NCI-H1930 (cell line): ENCODE measurements at places on chromosomes 4 and X.
A peak's percentile ranks its signal among the peaks of the same experiment; 100 is the strongest.

DNA sequence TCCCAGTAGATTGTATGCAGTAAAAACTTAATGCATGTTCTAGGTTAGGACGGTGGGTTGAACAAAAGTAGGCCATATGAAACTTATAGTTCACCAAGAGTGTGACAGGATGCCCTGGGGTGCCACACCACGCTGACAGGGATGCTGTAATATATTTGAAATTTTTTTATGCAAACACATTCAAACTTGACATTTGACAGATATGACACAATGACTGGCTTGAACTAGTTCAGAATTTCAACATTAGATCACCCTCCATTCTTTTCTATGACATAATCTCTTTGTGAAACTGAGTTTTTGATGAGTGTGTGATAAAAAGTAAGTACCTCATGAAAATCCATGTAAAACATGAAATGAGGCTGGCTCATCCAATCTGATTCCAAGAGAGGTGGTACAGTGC, 198.4 kb downstream of the PALLD start:
- DNase-seq, result no peak

GRCh38 chr4:151822331-151822730, 61.5 kb upstream of the GATB start:
- DNase-seq, result no peak

- no peak for DNase-seq
Measured at GRCh38 chrX:41921492-41922430, 1.6 kb downstream of the CASK start.

GRCh38 chrX:22300130-22300529, 27.4 kb downstream of the CBLL2 start:
- peak; percentile 31 for DNase-seq

- DNase-seq, result no peak
Measured at GRCh38 chr4:8582436-8582835, 2.2 kb downstream of the GPR78 start.

GRCh38 chr4:53234669-53235068, 131.2 kb downstream of the SCFD2 start:
- DNase-seq, result no peak
